Kidney epithelial cell (primary cell): ENCODE measurements at places on chromosomes 2 and 18.

DNA sequence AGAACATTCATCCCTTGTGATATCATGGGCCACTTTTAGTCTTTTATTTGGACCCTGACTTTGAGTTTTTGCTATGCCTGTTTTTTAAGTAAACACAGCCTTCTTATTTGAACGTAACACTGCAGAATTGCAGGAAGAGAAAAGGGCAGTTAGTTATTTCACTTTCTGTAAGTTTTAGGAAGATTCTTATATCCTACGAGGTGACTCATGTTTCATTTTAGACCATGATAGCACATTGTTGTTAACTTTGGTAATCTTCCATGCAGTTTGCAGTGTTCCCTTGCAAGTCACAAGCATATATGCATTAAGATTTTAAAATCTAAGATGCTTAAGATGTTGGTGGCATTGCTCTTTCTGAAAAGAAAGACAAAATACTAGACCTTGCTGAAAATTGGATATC is 128.6 kb upstream of the EPC2 start:
- no peak for DNase-seq

- DNase-seq, result no peak
These were observed 1.5 kb downstream of the STK25 start for GRCh38 chr2:241506793-241507429.

DNA sequence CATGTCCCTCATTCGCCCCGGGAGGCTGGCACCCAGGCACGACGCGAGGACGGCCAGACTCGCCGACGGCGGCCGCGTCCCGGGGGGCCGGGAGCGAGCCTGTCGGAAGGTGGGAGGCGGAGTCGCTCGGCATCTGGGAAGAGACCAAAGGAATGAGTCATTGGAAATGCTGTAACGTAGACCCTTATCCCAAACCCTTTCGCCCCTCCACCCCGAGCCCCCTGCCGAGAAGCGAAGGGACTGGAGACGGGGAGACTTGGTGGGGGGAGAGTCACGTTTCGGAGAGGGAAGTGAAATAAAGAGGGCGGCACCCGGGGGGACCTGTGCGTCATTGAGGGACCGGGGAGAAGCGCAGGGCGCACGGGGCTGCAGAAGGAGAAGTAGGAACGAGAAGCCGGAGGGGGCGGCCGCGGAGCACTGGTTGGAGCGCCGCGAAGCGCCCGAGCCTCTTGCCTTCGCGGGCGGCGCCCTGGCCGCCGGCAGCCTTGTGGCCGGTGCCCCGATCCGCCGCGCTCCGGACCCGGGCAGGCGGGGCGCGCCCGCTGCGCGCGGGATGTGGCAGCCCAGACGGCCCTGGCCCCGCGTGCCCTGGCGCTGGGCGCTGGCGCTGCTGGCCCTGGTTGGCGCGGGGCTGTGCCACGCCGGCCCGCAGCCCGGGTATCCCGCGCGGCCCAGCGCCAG is at the start of gene EMILIN2:
TSS of gene EMILIN2 (plus strand) at position 371 of the 681 bp plus-strand sequence. CDS start at position 554, 183 bp downstream.
- no peak for DNase-seq

DNA sequence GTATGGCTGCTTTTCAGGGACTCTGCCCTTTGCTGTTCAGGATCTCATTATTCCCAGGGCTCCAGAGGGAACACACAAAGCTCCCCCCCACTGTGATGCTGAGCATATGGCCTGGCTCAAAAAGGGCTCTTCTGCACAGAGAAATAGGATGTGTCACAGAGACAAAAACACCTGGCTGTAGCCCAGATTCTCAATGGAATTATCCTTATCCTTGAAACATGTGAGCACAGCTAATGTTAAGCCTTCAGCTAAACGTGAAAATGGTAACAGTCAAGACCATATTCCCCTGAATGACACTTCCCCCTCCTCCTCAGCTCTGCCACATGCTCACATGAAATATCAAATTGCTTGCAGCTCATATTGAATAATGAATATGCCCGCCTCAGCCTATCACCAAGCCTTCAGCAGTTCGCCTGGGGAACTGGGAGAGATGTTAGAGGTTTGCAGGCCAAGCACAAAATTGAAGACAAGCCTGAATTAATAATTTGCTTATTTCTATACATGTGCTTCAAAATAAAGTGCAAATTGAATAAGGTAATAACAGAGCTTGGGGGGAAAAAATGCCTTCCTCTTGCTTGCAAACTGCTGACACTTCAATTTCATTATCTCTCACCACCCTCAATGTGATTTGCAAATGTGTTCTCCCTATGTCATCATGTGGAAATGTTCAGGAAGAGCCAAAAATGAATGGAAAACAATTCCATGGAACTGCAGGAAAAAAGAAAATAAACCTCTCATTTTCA is 181.0 kb upstream of the HNRNPA3 start:
- DNase-seq, result no peak

DNA sequence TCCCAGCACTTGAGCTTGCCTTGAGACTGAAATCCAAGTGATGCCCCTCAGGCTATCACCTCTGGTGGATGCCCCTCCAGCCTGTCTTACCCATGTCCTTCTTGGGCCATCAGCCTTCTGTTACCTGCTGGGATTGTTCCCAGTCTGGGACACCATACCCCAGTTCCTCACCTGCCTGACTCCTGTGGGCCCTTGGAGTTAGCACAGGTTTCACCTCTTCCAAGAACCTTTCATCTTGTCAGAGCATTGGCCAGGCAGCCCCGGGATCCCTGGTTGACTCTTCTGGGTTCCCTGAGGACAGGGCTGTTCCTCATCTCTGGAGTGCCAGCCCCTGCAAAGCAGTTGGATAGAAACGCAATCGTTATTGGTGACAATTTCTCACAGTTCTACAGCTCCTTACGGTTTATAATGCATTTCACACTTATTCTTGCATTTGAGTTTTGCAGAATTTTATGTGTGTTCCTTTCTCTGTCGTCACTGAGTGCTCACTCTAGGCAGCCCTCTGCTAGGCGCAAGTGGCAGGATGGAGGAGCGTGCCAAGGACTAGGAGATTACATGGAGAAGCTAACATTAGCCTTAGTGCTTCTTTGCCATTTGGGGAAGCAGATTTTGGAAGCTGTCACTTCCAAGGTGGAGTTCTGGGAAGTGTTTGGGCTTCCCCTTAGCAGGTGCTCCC is 139.7 kb downstream of the DDX1 start:
- DNase-seq, result no peak

DNA sequence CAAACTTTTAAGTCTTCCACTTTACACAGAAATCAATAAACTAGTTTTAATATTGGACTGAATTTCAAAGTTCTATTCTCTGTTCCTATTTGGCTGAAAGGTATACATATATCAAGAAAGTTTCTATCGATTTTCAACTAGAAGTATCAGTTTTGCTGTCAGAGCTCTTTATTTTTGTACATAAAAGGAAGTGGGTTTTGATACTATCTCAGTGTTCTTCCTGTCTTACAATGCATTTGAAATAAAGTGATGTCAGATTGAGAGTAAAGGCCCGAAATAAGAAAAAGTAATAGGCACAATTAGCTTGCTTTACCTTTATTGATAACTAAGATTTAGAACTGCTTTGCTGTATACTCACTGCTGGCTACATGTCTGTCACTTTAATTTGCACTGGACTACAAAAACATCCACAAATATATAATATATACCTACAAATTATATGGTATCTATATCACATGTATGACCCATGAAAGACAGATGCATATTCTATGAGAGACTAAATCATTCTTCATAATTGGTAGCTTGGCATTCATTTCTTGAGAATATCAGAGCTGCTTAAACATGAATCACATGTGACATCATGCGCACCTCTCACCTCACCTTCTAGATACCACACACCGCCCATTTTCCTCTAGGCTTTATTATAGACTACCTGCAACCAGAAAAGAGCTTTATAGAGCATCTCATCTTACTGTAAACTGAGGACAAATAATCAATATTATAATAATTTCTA is 83.6 kb downstream of the ASXL2 start:
- DNase-seq, result no peak

GRCh38 chr2:4258563-4258962 is 555.2 kb downstream of the DCDC2C start:
- DNase-seq, result peak; percentile 65

GRCh38 chr18:79250301-79250981 is 145.3 kb upstream of the NFATC1 start:
- DNase-seq, result no peak

DNA sequence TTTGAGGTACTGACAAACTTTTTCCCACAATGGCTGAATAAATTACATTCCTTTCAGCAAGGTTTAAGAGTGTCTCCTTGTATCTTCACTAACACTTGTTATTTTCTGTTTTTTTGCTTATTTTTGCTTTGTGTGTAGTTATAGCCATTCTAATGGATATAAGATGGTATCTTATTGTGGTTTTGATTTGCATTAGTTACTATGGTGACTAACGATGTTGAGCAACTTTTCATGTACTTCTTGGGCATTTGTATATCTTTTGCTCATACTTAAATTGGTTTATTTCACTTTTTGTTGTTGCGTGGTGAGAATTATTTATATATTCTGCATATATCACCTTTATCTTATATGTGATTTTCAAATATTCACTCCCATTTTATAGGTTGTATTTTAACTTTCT is 79.9 kb upstream of the FSIP2 start:
- DNase-seq, result no peak

- no peak for DNase-seq
These were observed 475.2 kb downstream of the EPHA4 start for GRCh38 chr2:221096706-221097567.

DNA sequence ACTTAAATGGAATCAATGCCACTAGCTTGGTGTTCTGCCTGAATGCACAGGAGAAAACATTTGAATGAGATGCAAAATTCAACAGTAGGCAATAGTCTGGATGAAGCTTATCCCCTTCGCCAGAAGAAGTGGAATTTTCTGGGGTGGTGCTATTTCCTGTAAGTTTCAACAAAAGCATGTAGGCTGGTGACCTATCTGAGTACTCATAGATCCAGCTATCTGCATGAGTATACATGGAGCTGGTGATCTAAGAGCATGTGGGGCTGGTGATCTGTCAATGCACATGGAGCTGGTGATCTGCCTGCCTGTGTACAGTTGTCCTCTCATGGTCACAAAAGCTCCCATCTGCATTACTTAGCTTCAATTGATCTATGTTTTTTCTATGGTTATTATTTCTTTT is 71.2 kb downstream of the SLC9A4 start:
- DNase-seq, result no peak

- DNase-seq, result no peak
These were observed 9.9 kb downstream of the DNMT3A start for GRCh38 chr2:25331686-25332365.

DNA sequence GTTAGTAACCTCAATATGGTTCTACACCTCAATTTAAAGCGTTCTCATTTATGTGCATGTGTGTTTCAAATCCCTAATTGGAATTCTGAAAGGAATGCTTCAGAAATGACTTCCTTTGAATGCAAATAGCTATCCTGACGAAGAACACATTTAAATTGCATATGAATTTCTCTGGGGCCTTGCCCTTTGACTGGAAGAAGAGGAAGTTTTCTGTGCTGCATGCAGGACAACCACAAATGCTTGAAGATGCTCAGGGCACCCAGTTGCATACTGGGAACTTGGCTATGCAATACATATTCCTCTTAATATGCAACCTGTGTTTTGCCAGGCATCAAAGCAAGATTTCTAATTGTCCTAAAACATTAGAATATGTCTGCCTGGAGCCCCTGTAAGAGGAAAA is 55.3 kb downstream of the TMEM178A start:
- DNase-seq, result no peak

GRCh38 chr2:188909036-188909435 is 65.1 kb upstream of the COL3A1 start:
- DNase-seq, result no peak

DNA sequence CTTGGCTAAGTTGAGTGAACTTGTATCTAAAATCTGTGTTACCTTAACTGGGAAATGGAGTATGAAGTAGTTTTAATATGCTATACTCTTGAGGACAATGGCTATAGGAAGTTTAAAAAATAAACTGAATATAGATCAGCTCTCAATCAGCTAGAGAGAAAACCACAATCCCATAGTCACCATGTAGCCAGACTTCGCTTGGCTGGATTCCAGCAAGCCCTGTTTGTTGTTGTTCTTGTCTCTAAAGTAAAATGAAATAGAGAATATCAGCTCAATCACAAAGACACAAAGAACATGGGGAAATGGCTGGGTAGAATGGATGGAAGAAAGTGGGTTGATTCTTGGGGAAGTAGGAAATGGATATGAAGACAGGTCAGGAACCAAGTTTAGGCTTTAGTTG is 234.9 kb downstream of the PHLPP1 start:
- DNase-seq, result no peak

DNA sequence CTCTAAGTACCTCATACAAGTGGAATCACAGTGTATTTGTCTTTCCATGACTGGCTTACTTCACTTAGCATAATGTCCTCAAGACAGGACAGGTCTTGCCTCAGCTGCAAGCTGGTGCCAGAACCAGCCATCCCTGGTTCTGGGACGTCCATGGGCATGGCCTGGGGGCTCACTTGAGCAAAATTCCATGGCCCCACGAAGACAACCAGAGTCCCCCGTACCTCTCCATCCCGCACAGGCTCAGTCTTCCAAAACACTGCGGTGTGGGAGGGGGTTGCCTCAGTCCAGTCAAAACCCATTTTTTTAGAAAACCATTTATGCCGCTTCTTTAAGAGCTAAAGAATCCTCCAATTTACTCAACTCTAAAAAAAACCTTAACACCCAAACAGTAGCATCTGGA is 21.7 kb upstream of the CABLES1 start:
- DNase-seq, result no peak

DNA sequence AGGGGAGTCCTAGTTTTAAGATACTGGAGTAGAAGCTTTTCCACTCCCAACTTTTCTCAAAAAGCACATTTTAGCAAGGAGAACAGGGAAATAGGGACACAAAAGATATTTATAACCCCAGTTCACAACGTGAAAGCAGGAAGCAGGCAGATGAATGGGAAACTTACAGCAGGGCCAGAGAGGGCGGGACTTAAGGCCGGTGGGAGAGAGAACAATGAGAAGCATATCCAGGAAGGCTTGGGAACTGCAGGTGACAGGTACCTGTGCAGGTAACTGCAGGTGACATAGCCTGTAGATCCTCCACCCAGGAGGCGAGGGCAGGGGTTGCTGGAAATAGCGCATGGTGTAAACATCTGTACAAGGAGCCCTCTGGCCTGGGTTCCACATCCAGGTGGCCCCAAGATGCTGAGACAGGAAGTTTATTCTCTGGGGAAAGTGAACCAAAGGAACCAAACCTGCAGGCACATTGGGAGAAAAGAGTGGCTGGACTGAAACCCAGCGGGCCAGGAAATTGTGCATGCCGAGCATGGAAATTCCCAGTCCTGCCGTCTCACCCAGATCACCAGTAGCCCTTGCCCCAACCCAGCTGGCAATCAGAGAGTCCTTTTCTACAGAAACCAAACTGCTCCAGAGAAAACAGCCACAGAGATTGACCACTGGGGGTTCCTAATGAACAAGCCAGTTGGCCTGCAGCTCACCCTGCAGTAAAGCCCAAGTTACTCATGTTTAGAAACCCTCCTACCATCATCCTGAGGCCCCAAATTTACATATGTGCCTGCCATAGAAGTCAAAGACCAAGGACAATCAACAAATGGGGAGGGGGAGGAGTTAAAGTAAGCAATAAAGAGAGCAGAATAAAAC is 24.3 kb upstream of the COL6A3 start:
- DNase-seq, result no peak
